NCI-H1092 (cell line): ENCODE measurements at places on chromosomes 2 and 18.

DNA sequence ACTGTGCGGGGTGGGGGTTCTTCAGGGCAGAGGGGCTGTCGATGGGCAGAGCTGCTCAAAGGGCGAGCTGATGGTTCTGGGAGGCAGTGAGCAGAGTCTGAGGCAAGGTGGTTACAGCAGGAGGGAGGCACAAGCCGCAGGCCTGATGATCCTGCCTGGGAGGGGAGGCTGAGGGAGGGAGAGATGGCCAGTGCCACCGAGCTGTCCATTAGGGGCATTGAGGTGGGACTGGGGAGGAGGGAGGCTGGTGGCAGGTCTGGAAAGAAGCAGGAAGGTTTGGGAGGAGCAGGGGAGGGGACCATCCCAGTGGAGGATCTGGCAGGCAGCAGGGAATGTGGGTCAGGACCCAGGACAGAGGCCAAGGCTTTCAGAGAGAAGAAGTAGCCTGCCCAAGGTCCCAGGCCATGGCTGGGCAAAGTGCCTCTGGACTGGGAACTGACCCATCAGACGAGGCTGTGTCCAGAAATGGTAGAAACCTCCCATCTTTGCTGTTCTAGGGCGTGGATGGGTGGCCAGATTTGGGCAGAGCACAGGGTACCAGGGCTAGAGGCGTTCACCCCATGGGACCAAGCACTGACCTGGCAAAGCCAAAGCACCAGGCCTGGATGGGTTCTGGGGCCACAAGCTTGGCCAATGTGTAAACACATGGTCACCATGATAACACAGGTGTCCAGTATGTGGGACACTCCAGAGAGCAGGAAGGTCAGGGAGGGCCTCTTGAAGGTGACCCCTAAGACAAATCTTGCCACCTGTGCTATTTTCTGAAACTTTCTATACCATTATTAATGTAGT is 55.5 kb downstream of the INHBB start:
- no peak for DNase-seq

GRCh38 chr2:107688135-107688534 is 138.6 kb upstream of the RGPD4 start:
- no peak for DNase-seq

DNA sequence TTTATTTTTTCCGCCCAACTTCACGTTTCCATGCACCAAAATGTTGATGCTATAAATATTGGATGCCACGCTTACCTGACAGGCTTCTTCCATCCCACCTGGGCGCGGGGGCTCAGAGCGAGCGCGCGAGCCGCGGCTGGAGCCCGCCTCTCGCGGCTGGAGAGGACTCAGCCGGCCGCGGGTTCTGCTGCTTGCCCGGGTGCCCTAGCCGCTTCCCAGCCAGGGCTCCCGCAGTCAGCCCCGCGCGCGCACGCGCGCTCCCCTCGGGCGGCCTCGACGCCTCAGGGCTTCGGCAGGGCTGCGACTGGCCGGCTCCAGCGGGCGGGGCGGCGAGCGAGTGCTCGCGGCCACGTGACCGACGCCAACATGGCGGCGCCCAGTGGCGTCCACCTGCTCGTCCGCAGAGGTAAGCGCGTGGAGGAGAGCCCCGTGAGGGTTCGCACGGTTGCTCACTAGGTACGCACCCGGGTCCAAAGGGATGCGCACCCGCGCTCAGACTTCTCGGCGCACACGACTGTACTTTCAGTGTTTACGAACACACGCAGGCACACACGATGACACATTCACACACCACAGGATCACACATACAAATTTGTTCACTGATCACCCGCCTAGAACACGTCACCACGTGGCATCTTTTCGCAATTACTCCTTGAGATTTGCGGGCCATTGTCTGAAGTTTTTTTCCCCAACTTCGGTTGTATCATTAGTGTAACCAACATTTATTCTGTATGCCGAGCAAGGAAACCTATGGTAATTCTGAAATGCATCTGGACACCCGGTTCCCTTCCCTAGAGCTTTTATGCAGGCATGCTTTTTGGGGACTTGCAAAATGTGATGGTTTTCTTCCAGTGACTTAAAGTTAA is at the start of gene METAP1D:
METAP1D (plus strand) TSS at position 350 of the 866 bp plus-strand sequence; CDS start at position 367, 17 bp downstream.
- peak; percentile 89 for DNase-seq

DNA sequence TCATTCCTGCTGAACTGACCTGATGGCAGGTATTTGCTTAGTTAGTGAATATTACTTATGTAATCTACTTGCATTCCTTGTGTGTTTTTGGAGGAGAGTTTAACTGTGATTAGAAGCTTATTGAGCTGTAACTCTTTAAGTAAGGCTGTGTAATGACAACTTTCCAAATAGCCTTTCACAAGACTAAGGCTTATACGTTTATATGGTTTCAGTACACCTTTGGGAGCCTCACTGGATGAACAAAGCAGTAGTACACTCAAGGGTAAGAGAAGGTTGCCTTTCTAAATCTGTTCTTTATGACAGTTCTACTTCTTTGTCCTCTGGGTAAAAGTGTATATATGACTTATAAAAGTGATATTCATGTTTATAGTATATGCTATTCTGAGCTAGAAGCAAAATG is 4.3 kb downstream of the ITPRID2 start:
- no peak for DNase-seq

GRCh38 chr18:56509656-56510055 is 128.7 kb downstream of the TXNL1 start:
- no peak for DNase-seq

DNA sequence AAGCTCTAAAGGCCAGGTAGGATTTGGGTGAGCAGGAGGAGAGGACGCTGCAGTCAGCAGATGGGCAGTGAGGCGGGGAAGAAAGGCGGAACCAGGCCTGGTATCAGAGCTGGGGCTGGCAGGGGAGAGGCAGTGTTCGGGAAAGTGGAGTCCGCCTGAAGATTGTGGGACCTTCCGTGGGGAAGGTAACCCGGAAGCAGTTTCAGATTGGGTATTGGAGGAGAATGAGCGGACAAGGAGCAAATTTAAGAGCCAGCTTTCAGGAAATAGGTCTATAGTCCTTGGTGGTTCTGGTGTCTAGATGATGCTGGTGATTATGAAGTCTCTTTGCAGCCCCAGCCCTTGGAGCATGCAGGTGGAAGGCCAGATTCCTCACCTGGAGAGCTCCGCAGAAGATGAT is 51.0 kb downstream of the TCF7L1 start:
- no peak for DNase-seq

GRCh38 chr2:101302016-101302415 is 6.5 kb downstream of the RNF149 start:
- DNase-seq, result no peak
